ENCODE measurements at places on chromosomes 2 and 18.

DNA sequence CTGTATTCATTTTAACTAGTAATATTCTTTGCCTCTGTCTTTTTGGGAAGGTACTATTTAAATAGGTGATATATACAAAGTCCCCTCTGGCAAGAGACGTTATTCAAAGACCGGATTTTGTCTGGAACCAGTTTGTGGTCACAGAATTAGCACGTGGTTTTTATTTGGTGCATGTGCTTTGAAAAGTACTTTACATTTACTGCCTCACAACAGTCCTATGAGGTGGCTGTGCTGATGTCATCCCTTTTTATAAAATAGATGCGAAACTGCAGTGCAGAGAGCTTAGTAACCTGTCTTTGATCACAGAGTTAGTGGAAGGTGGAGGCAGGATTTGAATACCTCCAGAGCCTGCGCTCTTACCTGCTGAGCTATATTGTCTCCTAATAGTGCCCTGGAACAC lies 4.0 kb downstream of the LPIN1 start:
- DNase-seq = no peak

DNA sequence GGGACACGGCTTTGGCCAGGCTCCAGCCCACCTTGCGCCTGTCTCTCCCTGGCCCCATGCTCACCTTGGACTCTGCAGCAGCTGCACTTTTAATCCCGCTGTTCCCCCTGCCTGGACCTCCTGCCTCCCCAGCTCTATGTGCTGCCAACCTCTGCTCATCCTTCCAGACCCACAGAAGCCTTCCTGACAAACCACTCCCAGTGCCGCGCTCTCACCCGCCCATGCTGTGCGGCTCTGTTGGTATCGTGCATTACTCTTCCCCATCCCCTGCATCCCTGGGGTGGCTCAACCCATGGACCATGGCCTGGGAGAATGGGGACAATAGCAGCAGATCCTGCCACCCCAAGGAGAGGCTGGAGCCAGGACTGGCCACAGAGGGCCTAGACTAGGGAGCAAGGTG lies 303.6 kb downstream of the CELF4 start:
- DNase-seq = no peak

DNA sequence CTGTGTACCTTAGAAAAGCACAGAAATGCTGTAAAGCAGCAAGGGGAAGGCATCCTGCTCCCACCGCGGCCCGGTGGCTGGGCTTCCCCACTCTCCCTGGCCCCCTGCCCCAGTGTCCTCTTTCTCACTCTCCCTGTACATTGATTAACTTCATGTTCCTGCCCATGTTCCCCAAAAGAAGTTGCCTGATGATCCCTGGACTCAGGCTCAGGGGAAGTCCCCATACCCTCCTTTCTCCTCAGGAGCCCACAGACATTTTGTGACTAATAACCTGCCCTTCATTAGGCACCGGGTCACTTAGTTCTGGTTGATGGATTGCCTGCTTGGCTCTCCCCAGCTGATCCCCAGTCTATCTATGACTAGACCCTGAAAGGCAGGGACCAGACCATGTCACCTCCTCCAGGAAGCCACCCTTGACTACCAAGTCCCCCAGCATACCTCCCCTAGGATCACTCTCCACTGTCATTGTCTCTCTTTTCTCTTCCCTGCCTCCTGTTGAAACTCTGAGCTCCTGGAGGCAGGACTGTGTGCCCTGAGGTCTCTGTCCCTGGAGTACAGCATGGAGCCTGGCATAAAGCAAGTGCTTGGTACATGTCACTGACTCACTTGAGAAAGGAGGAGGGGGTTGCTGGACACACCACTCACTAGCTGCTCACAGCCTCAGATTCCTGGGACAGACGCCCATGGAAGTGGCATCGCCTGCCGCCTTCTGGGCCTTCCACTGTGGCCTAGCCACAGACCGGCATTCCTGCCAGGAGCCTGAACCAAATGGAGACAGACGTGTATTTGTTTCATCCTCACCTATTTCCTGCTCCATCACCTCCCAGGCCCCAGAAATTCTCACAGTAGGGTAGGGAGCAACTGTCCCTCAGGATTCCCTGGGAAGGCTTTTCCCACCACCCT lies 13.5 kb downstream of the MALL start:
- DNase-seq = no peak

DNA sequence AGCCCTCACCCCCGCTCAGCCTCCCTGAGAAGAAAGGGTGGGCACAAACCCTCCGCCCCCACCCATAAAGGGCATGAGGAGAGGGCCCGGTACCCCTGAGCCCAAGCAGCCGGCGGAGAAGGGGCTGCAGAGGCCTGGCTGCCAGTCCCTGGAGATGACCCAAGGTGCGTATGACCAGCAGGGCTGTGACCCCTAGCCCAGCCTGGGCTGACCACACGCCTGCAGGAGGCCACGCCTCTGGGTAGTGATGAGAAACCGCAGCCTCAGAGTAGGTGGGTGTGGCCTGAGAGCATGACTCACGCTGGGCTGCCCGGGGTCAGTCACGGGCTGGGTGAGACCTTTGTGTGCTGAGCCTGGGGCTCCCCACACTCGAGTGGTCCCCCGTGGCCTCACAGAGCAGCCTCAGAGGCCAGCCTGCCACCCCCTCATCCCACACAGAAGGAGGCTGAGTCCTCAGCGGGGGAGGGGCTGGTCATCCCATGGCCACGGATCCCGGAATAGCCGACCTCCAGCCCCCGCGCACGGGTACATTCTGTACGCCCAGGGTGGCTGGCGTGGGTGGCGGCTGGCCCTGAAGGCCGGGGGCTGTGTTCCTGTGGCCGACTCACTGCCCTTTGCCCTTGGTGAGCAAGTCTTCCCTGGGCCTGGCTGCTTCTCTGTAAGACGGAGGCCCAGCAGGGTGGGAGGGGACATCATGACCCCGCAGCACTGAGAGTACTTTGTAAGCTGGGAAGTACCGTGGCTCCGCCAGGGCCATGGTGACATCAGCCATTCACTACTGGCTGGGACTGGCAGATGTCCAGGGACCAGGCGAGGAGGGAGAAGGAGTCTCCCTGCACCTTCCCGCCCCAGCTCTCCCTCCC lies 110.8 kb upstream of the OTOS start:
- no peak for DNase-seq

All from keratinocyte (primary cell).